ENCODE measurements at places on chromosomes 16 and 17.

DNA sequence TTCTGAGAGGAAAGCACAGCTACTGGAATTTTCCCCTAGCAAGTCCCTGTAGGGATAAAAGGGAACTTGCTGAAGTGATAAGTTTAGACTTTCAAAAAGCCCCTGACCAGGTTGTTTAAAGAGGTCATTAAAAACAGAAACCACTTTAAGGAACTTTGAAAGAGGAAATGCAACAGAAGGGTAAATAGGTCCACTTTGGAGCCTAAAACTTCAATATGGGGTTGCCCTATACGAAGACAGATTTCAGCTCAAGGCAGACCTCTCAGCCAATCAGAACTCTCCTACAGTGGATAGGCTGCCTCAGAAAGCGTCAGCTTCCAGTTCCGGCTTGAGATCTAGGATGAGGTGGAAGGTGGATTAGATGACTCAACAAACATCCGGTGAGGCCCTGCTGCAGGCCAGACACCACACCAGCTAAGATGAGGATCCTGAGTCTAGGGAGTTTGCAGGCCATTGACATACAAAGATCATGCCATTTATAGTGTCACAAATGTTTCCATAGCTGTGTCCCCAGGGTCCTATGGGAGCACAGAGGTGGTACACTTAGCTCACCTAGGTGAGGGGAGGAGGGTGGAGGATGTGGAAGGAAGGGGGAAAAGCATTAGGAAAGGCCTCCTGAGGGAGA is 7.9 kb upstream of the MFSD6L start:
- peak; percentile 88 for DNase-seq

DNA sequence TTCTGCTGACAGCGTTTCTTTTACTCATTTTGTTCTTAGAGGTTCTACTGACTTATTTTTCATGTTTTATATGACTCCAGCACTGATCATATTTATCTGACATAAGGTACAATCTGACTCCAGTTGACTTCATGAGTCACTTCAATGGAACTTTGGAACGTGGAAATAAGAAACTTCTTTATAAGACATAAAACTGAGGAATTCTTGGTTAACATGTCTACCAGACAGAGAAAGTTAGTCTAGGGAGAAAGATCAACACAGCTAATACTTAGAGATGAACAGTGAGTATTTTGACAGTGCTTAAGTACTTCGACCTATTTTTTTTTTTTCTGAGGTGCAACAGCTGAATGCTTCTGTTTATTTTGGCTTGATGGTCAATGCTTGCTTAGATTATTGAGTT is 679.5 kb downstream of the KCNJ2 start:
- DNase-seq, result no peak

- DNase-seq, result no peak
Measured at GRCh38 chr16:89619840-89620239, 6.4 kb downstream of the DPEP1 start.

GRCh38 chr16:57906382-57907316 is 64.3 kb downstream of the CNGB1 start:
- no peak for DNase-seq

DNA sequence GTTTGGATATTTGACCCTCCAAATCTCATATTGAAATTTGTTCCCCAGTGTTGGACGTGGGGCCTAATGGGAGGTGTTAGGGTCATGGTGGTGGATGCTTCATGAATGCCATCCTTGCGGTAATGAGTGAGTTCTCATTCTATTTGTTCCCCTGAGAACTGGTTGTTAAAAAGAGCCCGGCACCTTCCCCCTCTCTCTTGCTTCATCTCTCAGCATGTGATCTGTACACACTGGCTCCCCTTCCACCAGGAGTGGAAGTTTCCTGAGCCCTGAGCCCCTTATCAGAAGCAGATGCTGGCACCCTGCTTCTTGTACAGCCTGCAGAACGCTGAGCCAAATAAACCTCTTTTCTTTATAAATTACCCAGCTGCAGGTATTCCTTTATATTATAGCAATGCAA is 25.6 kb downstream of the PIK3R6 start:
- DNase-seq, result no peak

- no peak for DNase-seq
Measured at GRCh38 chr16:26550111-26550610, 516.6 kb upstream of the C16orf82 start.

DNA sequence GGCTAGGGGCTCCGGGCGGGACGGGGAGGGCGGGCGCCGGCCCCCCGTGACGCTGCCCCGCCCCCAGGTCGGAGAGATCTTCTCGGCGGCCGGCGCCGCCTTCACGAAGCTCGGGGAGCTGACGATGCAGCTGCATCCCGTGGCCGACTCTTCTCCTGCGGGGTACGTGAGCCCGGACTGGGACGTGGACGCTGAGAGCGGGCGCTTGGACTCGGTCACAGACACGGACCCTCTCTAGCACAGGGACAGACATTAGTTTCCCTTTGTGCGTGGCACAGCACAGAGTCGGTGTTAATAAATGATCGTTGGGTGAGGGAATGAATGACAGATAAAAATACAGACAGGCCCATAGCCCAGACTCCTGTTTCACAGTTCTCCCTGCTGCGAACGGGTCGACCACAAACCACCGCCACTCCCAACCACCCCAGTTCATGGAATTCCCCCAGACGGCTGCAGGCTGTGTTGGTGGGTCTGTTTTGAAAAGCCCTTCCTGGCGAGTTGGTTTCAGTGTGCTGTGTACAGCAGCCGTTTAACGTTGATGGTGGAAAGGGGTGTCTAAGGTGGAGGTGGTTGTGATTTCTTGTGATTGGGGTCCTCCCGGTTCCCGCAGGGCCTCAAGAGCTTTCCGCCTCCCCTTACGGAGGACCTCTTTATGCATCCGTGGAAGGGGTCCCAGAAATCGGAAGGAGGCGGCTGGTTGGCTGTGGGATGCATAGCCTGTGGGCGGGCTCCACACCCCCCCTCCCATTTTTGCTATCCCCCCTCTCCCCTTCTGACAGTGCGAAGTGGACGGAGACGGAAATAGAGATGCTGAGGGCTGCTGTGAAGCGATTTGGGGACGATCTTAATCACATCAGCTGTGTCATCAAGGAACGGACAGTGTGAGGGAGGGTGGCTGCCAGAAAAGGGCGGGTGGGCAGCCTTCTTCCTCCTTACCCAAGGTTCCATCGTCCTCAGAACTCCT is 2.9 kb downstream of the RNASEK start:
- DNase-seq, result peak; percentile 77

DNA sequence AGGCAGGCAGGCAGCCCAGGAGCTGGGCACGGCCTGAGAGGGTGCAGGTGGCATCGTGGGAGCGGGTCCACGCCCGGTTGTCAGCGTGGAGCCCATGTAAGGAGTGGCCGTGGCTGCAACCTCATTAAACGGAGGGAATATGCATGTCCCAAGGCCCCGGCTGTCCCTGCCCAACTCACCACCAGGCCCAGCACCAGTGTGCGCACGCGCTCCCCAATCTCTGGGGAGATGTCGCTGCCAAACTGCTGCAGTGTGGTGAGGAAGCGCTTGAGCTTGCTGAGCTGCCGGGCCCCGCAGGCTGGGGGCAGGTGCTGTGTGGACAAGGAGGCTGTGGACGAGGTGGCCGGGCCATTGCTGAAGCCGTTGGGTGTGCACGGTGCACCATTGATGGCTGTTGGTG is 25.6 kb upstream of the PABPN1L start:
- DNase-seq, result no peak

- DNase-seq, result no peak
Measured at GRCh38 chr17:2089021-2089422, 34.1 kb downstream of the HIC1 start.

DNA sequence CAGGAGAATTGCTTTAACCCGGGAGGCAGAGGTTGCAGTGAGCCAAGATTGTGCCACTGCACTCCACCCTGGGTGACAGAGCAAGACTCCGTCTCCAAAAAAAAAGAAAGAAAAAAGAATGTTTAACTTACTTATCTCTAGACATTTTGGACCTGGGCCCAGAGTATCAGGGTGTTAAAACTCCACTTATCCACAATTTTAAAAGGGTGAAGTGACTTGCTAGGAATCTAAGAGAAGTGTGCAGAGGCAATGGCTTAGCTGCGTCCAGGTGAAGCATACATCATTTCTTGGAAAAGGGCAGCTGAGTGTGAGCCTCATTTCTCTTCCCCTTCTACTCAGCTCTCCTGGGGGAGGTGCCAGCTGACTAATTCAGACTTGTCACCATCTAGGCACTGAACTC is 25.1 kb downstream of the ALDH3A2 start:
- DNase-seq, result no peak

DNA sequence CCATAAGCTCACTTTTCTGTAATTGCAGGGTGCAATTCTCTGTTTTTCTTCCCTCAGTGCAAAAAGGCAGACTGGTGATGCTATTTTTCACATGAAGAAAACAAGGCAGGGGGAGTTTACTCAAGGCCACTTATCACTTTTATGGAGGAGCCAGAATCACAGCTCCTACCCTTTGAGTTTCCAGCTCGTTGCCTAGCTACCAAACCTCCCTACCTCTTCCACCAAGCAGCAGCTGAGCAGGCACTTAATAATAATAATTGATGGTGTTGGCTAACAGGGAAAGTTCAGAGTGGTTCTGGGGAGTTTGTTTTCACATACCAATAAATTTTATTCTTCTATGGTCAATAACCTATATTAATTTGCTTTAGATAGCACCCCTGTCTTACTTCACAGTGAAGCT is 31.9 kb upstream of the MPHOSPH6 start:
- no peak for DNase-seq
